Fibroblast of villous mesenchyme (primary cell): ENCODE measurements at places on chromosomes 11 and 22.
A peak's percentile ranks its signal among the peaks of the same experiment; 100 is the strongest.

DNA sequence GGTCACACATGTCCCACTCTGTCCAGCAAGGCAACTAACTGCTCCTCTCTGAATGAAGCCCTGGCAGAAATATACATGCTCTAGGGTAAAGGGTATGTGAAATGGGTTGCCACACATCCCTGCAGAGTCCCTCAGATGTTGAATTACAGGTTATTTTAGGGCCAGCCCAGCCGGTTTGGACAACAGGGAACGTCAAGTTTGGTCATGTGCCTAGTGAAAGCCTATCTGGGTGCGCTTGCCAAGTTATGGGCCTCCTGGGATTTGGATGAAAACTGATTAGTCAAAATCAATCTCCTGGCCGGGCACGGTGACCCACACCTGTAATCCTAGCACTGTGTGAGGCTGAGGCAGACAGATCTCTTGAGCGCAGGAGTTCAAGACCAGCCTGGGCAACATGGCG is 10.4 kb downstream of the AP1B1 start:
- DNase-seq = no peak

GRCh38 chr11:65156926-65157325 is 13.1 kb upstream of the SPDYC start:
- no peak for DNase-seq

DNA sequence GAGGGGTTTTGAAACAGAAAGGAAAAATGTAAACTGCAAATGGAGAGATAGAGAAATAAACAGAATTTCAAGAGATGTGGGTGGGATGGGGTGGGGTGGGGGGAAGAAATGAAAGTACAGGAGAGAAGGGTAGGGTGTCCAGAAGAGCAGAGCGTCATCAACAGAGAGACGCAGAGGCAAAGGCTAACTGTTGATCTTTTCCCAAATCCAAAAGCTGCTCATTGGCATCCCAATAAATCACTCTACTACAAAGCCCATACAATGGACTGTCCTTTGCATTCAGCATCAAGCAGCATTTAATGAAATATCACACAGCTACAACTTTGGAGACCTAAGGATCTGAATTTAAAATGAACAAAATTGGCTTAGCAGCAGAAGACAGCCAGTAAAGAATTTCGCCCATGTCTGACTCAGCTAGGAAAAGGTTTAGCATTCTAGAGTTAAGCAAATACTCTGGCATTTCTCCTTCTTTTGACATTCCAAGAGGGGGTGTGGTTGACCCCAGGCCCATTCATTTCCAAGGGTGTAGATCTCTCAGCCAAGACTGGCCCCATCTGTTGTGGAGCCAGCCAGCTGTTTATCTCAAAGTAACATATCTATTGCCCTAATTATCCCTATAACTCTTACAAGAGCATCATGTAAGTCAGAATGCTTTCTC is 1.5 kb downstream of the RAB30 start:
- DNase-seq = peak; percentile 84

GRCh38 chr22:30245181-30245984 is 1.2 kb downstream of the LIF start:
- no peak for DNase-seq

GRCh38 chr11:2268729-2269600 is 1.4 kb downstream of the ASCL2 start:
- DNase-seq = peak; percentile 15

- no peak for DNase-seq
Measured at GRCh38 chr11:65880844-65881421, 1.3 kb downstream of the CTSW start.

DNA sequence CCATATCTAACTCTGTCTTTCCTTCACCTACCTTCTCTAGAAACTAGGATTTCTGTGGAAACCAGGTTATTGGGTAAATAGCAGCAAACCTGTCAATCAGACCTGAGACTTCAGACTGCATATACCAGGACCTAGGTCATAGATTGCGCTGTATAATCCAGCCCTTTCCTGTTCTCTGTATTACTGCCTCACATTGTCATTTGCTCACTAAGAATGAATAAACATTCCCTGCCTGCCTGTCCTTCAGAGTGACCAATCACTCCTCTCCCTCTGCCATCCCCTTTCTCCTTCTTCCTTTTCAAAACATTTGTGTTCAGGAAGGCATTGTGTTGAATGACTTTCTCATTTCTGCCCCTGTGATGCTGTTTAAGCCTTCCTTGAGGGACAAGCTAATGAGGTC is 14.1 kb upstream of the FZD4 start:
- DNase-seq = no peak
